HEK293T (cell line): ENCODE measurements at places on chromosomes 11 and 22.

DNA sequence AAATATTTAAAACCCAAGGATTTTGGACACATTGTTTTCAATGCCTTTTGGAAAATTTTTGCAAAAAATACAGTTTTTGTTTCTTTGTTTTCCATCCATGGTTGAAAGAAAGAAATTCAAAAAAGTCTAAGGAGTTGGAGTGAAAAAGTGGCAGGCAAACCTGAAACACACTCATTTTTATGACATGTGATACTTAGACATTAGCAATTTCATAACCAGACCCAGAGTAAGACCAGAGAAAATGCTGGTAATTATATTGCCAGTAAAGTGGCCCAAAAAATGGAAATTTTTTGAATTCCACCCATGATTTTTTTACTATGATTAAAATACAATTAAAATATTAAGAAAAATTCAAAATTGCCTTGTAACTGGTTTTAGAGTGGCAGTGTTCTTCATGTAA is 128.2 kb downstream of the SLC17A6 start:
- no peak for DNase-seq

GRCh38 chr11:6693342-6694228 is 10.4 kb upstream of the MRPL17 start:
- DNase-seq = no peak

DNA sequence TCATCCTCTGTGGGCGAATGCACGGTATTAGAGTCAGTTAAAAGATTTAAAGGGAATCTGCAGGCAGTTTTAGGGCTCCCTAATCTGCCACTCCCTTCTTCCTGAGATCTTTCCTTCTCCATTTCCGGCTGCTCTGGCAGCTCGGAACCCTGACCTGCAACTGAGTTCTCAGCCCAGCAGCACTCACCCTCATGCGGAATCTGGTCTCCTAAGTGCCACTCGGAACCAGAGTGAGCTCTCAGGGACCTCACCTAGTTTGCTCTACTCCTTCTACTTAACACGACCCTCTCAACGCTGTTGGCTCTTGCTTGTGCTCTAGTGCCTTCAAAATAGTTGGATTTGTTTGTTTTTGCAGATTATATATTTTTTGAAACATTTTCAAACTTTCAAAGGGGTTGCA is 19.3 kb upstream of the IL10RA start:
- DNase-seq = no peak

DNA sequence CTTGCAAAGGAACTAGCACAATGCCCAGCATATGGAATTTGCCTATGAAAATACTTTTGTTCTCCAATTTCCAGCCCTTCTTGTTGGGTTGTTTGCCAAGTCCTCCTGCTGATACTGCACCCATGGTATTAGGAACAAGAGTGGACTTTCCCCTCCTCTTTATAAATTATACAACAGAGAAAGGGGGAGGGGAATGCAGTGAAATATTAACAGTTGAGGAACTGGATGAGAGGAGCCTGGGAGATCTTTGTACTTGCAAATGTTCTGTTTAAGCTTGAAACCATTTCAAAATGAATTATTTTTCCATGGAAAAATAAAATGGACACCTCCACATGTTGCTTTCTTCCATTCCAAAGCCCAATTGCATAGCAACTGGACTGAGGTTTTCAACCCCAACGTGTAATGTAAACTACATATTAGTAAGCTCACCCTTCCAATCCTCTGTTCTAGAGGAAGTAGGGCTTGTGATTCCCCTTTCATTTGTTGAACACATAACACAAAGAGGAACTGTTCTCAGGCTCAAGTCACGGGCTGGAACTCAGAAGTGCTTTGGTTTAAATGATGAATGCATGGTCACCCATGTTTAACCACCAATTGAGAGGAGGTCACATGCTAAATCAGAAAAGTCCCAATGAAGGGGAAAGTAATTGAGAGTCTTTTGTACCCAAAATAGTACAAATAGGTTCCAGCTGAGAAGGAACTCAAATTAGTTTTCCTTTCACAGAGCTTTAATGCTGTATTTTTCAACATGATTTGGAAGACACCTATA is 66.2 kb upstream of the ZC3H12C start:
- no peak for DNase-seq

- no peak for DNase-seq
These were observed 18.4 kb downstream of the PTDSS2 start for GRCh38 chr11:468493-468892.

DNA sequence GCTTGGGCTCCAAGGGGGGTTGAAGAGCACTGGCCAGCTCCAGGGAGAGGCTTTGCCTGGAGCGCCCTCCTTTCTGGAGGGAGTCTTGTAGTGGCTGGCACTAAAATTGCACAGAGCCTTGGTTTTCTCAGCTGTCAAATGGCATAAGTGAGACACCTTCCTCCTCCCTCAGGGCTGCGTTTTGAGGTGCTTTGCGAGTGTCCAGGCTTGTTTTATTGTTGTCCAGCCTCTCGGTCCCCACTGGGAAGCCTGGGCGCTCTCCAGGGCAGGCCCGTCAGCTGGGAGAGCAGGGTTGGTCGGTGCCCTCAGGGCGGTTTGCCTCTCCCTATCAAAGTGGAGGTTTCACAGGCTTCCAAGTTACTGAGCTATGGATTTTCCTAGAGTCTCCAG is 149.3 kb upstream of the B3GAT1 start:
- no peak for DNase-seq
